T-helper 1 cell (primary cell): ENCODE measurements at places on chromosomes 7 and 10.

GRCh38 chr7:87885018-87885417, 8.7 kb downstream of the DBF4 start:
- DNase-seq: no peak

DNA sequence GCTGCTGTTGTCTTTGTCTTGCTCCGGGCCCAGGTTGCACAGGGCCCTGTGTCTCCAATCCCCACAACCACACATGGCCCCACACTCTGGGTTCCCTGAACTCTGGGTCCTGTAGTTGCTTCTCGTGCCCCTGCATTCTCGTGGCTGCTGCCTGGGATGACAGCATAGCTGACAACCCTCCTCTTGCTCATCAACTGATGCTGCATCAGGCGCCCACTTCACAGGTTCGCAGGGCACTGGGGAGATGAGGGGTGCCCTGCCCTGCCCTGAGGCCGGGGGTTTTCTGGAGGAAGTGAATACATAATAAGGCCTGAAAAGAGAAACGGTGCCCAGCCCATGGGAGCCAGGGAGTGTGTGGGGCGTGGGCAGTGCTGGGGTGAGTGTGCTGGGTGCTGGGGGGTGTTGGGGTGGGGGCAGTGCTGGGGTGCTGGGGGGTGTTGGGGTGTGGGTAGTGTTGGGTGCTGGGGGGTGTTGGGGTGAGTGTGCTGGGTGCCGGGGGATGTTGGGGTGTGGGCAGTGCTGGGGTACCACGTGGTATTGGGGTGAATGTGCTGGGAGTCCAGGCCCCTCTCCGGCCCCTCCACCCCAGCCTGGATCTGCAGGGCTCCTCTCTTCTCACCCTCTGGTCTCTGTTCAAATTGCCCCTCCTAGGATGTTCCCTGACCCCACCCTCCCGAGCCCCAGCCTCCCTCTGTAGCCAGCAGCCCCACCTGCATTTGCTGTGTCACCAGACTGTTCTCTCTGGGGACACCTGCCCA, 2.0 kb upstream of the MTG1 start:
- DNase-seq: no peak

GRCh38 chr7:7786595-7786994, 68.2 kb upstream of the RPA3 start:
- DNase-seq: no peak

- no peak for DNase-seq
Measured at GRCh38 chr10:46018453-46019176, 11.8 kb downstream of the NCOA4 start.

GRCh38 chr7:138286846-138287245, 173.2 kb upstream of the TRIM24 start:
- DNase-seq: no peak

DNA sequence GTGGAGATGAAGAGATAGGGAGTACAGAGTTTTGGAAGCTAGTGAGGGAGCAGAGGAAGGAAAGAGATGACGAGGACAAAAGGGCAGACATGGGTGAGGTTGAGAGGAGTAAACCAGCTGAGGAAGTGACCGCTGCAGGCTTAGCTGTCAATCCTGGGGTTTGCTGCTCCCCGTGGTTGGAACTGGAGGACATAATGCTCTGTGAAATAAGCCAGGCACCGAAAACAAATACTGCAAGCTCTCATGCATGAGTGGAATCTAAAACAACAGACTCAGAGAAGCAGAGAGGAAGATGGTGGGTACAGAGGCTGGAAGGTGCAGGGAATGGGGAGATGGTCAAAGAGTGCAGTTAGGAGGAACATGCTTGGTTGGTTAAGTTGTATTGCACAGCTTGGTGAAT, 482.2 kb upstream of the C7orf33 start:
- no peak for DNase-seq

DNA sequence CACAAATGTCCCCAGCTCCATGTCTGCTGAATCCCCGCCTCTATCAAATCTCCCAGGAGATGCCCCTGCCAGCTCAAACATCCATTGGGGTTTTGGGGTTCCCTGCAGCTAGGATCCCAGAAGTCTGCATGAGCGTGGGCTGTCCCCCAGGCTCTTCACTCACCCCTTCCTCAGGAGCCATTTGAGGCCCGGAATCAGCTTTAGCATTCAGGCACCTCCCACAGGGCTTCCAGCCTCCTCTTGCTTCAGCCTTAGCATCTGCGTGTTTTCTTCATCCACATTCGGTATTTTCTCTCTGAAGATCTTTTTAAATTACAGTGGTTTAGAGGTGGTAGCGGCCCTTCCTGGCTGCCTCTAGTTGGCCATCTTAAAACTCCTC, 1054.4 kb downstream of the CNTNAP2 start:
- DNase-seq: no peak

GRCh38 chr7:117217106-117218035, 105.5 kb downstream of the WNT2 start:
- DNase-seq: no peak

- DNase-seq: no peak
Measured at GRCh38 chr10:55287346-55287745, 486.3 kb upstream of the PCDH15 start.

GRCh38 chr10:126583552-126584200, 86.8 kb downstream of the C10orf90 start:
- DNase-seq: no peak

- DNase-seq: no peak
Measured at GRCh38 chr10:1267148-1267547, 211.0 kb downstream of the WDR37 start.

DNA sequence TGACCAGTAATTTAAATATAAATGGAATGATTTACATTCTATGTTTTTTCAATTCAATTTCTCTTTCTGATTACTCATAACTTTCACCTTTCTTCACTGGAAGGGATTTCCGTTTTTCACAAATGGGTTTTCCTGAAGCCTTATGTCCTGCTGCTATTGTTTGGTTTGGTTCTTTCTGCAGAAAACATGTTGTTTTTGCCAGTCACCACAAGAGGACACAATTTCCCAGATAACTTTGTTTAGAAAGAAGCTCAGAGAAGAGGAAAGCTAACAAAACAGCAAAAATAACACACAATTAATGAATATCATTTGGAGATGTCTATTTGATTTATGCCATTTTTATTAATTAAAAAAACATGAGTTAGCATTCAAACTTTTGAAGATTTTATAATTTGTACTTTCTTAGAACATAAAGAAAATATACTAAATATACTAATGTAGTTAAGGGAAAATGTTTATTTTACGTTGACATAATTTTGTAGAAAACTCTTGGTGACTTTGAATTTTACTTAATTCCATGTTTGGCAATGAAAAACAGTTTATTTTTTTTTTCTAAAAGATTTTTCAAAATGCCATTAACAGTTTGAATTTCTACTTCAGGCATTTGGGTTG, 4.6 kb upstream of the TWIST1 start:
- no peak for DNase-seq

- no peak for DNase-seq
Measured at GRCh38 chr10:111774486-111774885, 409.1 kb downstream of the GPAM start.

DNA sequence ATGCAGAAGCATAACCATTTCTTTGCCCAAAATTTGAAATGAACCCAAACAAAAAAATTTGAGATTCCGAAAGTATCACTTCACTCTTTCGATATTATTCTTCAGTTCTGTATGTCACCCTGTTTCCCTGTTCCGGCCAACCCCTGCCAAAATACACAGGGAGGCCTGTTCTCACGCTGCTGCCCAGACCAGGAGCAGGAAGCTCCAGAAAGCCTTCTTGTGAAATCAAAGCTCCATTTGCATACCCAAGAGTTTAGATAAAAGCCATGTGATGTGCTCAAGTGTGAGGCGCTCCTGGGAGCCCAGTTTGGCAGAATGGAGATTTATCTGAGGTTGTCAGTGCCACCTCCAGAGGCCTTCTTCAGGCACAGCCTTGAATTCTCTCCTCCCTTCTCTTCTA, 236.2 kb downstream of the FGFR2 start:
- DNase-seq: no peak

DNA sequence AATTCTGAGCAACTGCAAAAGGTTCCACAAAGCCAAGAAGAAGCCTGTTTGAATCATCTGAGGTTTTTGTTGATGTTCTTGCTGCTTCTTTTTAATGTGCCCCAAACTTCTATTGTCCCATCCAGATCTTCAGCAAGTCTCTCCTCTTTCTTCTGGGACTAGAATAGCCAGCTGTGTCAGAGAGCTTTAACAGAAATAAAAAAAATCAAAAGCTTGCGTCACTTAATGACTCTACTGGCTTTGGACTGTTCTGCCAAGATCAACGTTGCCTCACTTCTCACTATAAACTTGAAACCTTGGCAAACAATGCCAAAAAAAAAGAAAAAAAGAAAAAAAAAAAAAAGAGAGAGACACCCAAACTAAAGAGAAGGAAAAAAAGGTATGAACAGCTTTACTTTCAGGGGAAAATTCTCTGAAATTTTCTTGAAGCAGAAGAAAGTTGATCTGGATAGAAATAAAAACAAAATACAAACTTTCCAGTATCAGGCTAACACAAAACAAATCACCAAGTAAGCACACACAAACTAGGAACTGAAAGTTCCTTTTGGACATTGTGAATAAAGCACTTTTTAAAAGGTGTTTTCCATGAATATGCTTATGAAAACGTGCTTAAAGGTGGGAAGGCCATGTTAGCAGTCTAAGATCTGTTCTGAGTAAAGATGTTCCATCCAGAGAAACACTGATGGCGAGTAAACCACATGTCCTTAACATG, 14.8 kb downstream of the USP54 start:
- no peak for DNase-seq

DNA sequence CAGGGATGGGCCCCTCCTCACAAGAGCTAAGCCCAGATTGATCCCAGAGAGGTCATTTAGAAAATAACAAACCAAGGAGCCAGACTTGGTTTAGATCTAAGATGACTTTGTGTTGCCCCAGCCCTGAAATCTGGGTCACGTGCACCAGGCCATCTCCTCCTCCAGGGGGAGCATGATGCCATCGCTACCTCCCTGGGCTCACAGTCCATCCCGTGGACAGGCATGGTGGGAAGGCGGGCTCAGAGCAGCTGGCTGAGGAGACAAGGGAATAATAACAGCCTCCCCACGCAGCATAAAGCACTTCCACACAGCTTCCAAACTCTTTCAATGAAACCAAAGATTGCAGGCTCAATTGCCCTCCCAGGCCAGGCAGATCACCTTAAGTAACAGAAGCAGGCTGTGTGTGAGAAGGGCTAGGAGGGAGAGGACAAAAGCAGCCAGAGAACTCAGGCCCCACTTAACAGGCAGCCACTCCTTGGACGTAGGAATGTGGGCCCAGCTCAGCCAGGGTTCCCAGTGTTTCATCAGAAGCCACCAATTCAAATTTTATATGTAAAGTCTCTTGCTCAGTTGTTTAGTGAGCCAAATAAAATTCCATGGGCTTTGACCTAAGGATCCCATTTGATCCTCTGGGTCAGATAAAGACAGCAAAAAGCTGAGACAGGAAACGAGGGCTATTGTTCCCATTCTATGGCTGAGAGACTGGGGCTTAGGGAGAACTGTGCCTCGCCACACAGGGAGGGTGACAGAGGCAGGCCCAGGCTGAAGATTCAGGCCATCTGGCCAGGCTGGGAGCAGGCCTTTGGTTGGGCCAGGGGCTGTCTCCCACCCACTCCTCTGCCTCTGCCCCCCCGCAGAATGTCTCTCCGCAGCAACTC, 100.2 kb downstream of the COL13A1 start:
- DNase-seq: no peak

GRCh38 chr7:155972651-155973390, 160.6 kb upstream of the SHH start:
- no peak for DNase-seq

DNA sequence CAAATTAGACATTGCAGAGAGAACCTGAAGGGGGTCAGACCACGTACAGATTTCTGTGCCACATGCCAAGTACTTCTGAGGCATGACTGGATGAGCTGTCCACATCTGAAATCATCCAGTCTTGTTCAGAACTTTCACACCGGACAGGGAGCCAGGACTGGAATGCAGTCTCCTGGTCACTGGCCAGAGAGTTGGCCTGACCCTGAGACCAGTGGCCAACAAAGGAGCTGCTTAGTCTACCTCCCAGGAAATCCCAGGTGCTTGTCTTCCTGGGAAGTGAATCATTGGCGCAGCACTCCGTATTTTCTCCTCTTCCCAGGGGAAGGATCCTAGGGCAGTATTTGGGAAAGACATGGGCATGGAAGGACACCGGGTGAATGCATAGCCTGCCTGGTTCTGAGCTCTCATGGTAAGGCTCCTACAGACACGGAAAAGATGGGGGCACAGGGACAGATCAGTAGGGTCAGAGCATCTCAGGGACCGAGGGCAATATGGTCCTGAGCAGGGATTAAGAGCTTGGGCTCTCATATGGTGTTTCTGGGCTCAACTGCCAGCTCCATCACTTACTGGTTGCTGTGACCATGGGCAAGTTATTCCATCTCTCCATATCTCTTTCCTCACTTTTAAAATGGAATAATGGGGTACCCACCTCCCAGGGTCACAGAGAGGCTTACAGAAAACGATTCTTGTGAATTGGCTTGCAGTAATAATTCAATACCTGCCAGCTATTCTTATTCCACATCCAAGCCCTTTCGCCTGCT, 1.3 kb upstream of the SCD start:
- DNase-seq: no peak

DNA sequence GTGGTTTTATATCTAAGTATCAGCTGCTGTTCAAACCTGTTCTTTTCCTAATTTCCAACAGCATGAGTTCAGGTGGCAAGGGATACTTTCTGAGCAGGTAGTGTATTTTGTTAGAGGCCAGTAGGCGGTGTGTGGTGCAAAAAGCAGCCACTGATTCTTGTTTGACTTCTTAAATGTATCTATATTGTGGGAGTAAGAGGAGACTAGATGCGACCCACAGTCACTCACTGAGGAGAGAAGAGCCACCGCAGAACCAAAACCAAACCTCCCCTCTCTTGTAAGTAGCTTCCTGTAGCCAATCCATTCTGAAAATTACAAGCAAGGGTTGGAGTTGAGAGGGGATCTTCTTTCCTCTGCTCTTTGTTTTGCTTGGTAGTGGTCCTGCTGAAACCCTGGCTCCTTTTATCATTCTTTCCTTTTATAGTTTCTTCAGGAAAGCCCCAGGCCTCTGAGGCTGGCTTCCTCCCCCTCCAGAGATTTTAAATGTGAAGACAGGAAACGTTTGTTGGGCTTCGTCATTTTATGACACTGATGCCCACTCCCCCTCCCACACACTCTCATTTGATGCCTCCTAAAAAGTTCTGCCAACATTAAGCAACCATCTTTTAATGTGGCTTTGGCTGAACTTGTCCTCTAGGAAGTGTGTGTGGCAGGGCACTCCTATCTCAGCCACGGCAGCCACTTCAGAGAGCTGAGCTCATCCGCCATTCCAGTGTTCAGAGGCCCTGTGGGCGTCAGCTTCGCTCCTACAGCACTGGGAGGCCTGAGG, 566.0 kb downstream of the SUGCT start:
- no peak for DNase-seq
